Chondrocyte (in vitro differentiated cells): ENCODE measurements at places on chromosomes 2 and 18.
A peak's percentile ranks its signal among the peaks of the same experiment; 100 is the strongest.

GRCh38 chr2:100809506-100809905 lies 10.4 kb upstream of the NPAS2 start:
- DNase-seq, result no peak

- no peak for DNase-seq
Observed at GRCh38 chr2:44679990-44680389, 261.5 kb upstream of the SIX3 start.

DNA sequence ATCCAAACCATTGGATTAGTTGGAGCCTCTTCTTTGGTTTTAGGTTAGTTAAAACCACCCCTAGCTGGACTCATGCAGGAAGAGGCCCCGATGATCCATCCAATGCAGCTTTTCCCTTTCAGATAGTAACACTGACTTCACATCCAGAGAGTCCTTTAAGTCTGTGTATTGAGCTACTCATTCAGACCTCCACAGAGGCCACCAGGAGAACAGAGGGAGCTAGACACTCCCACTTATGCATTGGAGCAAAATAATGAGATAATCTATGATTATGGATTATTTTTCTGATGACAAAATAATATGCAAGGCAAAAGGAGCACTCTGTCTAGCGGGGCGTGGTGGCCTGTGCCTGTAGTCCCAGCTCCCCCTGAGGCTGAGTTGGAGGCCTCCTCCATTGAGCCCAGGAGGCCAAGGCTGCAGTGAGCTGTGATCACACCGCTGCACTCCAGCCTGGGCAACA lies 1.6 kb upstream of the ROCK2 start:
- DNase-seq, result no peak

- DNase-seq, result peak; percentile 40
Observed at GRCh38 chr2:85999061-85999831, 106.4 kb downstream of the POLR1A start.

DNA sequence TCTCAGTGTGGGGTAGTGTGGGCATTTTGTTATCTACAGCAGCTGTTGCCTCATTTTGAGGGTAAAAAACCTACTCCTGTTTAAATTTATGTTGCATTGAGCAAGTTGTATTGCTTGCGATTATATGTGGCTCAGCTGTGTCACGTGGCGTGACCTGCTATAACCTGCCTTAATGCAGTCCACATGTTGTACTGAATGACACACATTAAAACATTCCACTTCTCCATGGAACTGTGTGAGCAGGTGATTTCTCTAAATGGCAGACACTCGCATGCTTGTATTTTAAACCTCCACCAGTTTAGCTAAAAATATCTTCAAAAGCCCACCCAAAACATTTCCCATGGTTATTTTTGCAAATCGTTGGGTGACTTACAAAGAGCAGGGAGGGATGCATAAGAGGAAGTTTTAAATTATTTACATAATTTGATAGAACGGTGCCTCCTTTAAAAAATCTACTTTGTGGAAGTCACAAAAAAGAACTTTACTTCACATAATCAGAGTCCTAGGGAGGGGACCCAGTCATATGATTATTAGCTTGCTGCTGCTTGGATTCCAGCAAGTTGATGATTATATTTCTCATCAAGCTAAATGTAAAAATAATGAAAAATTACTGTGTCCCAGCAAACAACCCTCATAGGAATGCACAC lies 163.3 kb upstream of the ZEB2 start:
- DNase-seq, result no peak

- no peak for DNase-seq
Observed at GRCh38 chr2:215698566-215698965, 262.7 kb upstream of the FN1 start.

DNA sequence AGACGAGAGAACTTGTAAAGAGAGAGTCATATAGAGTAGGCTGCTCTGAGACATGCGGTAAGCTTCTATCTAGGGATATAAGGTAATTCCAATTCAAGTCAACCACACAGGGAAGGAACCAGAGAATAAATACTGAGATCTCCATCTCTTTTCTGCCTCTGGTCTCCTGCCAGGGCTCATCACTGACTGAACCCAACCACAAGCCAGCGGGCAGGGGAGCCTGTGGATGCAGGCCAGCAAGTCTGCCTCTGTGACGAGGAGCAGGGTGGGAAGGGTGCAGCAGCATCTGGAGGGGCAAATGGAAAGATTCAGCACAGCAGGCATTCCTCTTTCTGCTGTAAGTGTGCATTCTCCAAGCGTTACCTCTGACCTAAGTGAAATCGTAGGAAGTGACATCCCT lies 82.2 kb downstream of the ICOS start:
- no peak for DNase-seq

GRCh38 chr2:10359246-10359645 lies 56.5 kb downstream of the HPCAL1 start:
- DNase-seq, result no peak

- DNase-seq, result no peak
Observed at GRCh38 chr2:221439761-221440479, 132.2 kb downstream of the EPHA4 start.

- no peak for DNase-seq
Observed at GRCh38 chr18:42675810-42676209, 439.7 kb downstream of the RIT2 start.

GRCh38 chr2:108034843-108035242 lies 48.5 kb downstream of the SLC5A7 start:
- DNase-seq, result no peak

GRCh38 chr2:9631878-9632700 lies 1.3 kb upstream of the YWHAQ start:
- no peak for DNase-seq

GRCh38 chr2:60285626-60286316 lies 267.7 kb downstream of the BCL11A start:
- DNase-seq, result no peak

DNA sequence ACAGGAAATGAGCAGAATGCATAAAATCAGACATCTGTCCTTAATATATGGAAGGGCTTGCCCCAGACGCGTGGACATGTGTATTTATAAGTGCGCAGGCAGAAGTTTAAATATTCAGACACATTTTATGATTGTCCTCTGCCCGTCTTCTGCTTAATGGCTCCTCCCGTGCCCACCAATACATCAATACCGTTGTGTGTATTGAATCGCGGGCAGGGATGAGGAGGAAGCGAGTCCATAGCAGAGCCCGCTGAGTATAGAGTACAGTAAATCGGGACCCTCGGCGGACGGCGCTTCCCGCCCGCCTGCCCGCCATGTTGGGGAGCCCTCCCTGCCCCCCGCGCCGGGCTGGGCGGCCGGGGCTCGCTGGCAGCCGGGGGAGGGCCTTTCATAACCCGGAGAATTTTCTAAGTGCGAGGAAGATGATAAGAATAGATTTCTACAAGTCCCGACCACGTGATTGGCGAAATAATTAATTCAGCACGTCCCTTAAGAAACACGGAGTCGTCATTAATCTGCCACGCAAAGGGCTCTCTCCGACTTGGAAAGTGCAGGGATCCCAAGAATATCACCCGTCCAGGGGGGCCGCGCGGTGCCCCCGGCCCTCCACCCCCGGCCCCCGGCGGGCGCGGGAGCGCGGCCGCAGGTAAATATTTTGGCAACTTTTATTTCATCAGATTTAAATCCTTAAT lies at the start of gene HOXD3:
Gene HOXD3, plus strand, starts transcription at position 501 of the 692 bp plus-strand sequence. CDS start 11,808 bp downstream, outside the sequence.
- DNase-seq, result no peak

- no peak for DNase-seq
Observed at GRCh38 chr2:224659714-224660113, 56.5 kb downstream of the CCDC195 start.

- DNase-seq, result no peak
Observed at GRCh38 chr2:16495509-16496208, 170.0 kb downstream of the CYRIA start.

DNA sequence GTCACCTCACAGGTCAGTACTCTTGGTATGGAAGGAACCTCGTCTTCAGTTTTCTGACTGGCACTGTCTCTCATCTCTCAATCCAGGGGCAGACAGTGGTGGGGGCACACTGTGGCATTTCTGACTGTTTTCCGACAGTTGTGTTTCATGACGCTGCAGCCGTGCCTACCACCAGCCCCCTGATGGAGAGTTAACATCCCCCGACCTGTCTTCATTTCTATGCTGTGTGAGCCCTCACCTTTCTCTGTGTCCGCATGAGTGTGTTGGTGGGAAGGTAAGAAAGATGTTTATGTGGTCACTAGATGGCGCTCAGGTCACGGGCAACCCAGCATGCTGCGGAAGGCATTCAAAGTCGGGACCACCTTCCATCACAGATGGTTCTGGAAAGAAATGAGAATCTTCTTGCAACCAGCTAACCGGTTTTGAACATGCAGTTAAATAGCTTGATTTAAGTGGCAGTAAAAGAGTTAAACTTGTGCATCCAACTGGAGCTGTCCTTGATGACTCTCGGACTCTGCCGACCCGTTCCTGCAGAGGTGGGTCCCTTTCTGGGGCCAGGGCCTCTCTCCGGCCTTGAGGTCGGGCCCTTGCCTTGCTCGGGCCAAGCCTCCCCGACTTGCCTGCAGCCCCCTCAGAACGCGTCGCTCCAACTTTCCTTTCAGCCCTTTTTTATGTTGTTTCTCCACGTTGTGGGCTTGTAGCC lies 92.4 kb downstream of the DYSF start:
- peak; percentile 38 for DNase-seq

GRCh38 chr18:74540652-74541421 lies 6.5 kb downstream of the CNDP1 start:
- DNase-seq, result no peak

- DNase-seq, result no peak
Observed at GRCh38 chr2:29480426-29480825, 365.2 kb downstream of the CLIP4 start.

GRCh38 chr2:50773211-50773932 lies 258.6 kb downstream of the NRXN1 start:
- no peak for DNase-seq

DNA sequence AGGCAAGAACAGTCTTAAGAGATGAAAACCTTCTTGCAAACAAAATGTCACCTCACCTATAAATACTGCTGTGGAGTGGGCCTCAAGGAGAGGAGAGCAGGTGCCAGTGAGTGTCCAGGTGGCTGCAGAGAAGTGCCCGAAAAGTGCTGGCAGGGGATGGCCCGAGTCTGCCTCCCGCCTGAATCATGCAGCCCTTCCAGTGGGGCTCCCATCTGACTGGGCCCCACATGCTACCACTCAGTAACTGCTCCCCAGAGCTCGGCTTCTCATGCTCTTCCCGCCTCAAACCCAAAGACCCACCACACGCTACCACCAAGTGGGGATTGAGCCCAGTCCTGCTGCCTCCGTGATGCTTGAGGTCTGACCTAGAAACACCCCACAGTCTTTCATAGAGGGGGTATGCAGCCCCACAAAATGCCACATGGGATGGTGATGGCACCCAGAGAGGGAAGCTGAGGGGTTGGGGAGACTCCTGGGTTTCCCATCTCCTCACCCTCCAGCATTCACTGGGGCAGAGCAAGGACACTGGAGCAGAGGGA lies 7.4 kb downstream of the HS6ST1 start:
- peak; percentile 52 for DNase-seq

- no peak for DNase-seq
Observed at GRCh38 chr2:228646061-228646460, 464.6 kb upstream of the SPHKAP start.

GRCh38 chr18:23502516-23503037 lies 734 bp upstream of the RMC1 start:
- no peak for DNase-seq

- no peak for DNase-seq
Observed at GRCh38 chr2:147002256-147002655, 842.6 kb upstream of the ACVR2A start.

DNA sequence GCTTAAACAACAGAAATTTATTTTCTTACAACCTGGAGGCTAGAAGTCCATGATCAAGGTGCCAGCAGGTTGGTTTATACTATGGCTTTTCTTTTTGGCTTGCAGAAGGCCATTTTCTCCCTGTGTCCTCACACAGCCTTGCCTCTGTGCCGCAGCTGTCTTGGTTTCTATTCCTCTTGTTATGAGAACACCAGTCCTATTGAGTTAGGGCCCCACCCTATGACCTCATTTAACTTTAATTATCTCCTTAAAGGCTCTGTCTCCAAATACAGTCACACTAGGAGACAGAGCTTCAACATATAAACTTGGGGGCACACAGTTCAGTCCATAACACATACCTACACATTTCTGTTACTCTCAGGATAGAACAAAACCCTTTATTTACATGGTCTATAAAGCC lies 17.3 kb upstream of the RHOB start:
- DNase-seq, result no peak

GRCh38 chr2:85168942-85169341 lies 35.8 kb downstream of the TCF7L1 start:
- DNase-seq, result no peak

DNA sequence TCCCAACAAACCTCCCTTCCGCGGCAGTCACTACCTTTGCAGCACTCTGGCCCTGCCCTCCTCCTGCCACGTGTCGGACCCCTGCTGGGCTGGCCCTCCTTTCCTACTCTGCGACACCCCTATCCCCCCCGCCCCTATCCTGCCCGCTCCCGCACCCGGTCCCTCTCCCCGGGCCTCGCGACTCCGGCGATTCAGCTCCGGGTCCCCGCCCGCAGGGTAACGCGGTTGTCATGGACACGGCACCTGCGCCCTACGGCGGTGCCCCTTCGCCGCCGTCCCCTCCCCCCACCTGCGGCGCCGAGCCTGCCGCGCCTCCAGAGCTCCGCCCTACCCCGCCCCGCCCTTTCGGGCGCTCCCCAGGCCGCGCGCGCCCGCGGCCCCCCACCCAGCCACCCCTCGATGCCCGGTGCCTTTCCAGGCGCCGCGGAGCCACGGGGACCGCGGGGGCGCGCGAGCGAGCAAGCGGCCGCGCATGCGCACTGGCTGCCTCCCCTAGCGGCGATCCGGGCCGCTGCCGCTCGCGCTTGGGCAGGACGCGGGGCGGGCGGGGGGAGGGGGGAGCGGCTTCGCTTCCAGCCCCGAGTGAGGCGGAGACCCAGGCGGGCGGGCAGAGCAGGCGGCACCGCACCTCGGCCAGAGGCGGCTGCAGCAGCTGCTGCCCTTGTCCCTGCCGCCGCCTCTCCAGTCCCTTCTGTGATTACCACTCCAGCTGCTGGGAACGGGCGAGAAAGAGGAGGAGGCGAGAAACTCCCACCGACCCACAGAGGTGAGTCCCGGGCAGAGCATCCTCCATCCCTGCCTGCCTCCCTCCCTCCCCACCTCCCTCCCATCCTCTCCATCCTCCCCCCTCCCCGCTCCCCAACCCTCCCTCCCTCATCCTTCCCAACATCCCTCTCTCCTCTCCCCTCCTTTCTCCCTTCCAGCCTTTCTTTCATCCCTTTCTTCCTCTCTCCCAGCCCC lies at the start of gene CTNNA2:
Gene CTNNA2, plus strand, starts transcription at position 610 of the 960 bp plus-strand sequence.
- DNase-seq, result no peak

GRCh38 chr2:12063210-12063609 lies 316.8 kb downstream of the LPIN1 start:
- no peak for DNase-seq

GRCh38 chr18:2920027-2920426 lies 73.2 kb downstream of the EMILIN2 start:
- no peak for DNase-seq

DNA sequence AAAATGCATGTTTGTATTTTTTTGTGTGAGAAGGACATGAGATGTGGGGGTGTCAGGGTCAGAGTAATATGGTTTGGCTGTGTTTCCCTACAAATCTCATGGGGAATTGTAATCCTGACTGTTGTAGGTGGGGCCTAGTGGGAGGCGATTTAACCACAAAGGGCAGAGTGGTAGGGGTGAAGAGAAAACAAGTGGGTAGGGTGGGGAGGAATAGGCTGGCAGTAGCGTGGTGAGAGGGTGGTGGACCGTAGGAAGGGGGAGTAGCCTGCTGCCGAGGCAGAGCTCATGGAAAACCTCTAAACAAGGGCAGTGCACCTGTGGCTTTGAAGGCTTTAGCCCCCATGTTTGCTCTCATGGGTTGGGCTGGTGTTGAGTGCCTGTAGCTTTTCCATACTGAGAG lies 152.8 kb upstream of the ZNF519 start:
- no peak for DNase-seq

- DNase-seq, result no peak
Observed at GRCh38 chr2:189143925-189144324, 35.6 kb downstream of the COL5A2 start.
